ENCODE measurements at places on chromosomes 3 and 15. TPM values are rescaled to one million over a fixed set of nuclear protein-coding genes. Genes with fewer than 3 reads are reported as not detected.
A peak's percentile ranks its signal among the peaks of the same experiment; 100 is the strongest.

GRCh38 chr3:108833611-108834010, 11.0 kb downstream of the TRAT1 start:
- no peak overlapping the region for H3K4me3 ChIP-seq
- H3K27me3 ChIP-seq: no peaks in the 10 kb centered on the region

DNA sequence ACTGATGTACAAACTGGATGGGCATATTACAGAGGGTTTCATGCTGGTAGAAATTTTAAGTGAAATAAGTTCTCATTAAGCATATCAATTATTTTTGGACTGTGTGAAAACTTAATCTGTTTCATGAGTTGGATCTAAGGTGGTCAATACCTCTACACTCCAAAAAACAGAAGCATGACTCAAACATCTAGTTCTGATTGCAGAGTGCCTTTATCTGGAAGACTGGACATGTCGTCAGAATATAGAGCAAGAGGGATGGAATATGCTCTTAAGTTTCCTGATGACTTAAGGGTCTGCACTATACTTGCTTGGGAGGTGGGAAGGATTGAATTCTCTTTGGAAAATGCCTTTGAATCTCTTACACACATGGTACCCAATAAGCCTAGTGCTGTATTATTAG, 138.3 kb downstream of the LPP start:
- H3K27me3 ChIP-seq: no peaks in the 10 kb centered on the region
- H3K4me1 ChIP-seq: no peaks in the 10 kb centered on the region
- no peak overlapping the region for H3K4me3 ChIP-seq
- no peaks in the 10 kb centered on the region for H3K36me3 ChIP-seq
- H3K27ac ChIP-seq: no peak overlapping the region
- no peak for DNase-seq

DNA sequence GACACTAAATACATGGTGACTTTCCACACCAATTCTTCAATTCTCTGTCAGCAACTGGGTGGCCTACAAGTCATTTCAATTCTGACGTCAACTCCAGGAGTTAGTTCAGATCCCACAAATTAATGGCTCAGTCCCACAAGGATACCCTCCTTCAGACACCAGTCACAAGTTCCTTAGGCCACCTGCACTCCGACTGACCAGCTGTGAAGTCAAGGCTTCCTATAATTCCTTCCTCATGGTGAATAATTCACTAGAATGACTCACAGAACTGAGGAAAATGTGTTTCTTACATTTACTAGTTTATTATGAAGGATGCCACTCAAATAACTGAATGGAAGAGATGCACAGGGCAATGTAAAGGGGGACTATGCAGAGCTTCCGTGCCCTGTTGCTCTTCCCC, 6.3 kb upstream of the PIAS1 start:
- H3K27me3 ChIP-seq: no peaks in the 10 kb centered on the region
- no peak overlapping the region for H3K27ac ChIP-seq
- DNase-seq: no peak
- H3K4me1 ChIP-seq: no peaks in the 10 kb centered on the region

DNA sequence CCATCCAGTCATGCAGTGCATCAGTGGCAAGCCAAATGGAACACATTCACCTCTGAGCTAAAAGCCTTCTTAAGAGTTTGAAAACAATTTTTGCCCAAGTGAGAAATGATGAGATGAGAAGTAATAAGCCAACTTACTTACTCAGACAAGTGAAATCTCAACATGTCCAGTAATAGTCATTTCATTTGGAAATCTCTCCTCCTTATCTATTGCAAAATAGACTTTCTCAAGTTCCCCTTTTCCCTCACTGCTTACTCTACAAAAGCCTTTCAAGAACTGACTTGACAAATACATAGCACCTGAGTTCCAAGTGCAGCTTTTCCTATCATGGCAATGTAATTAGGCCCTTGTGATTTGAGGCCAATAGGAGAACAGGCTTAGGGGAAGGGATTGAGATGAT, 282.3 kb downstream of the SLC9A9 start:
- H3K4me3 ChIP-seq: no peak overlapping the region
- DNase-seq: no peak
- no peak overlapping the region for H3K27ac ChIP-seq
- H3K36me3 ChIP-seq: no peaks in the 10 kb centered on the region

- H3K27me3 ChIP-seq: no peaks in the 10 kb centered on the region
- no peaks in the 10 kb centered on the region for H3K36me3 ChIP-seq
- no peak overlapping the region for H3K27ac ChIP-seq
- no peak overlapping the region for H3K4me3 ChIP-seq
These were observed 713.3 kb upstream of the GBE1 start for GRCh38 chr3:82474711-82475110.

DNA sequence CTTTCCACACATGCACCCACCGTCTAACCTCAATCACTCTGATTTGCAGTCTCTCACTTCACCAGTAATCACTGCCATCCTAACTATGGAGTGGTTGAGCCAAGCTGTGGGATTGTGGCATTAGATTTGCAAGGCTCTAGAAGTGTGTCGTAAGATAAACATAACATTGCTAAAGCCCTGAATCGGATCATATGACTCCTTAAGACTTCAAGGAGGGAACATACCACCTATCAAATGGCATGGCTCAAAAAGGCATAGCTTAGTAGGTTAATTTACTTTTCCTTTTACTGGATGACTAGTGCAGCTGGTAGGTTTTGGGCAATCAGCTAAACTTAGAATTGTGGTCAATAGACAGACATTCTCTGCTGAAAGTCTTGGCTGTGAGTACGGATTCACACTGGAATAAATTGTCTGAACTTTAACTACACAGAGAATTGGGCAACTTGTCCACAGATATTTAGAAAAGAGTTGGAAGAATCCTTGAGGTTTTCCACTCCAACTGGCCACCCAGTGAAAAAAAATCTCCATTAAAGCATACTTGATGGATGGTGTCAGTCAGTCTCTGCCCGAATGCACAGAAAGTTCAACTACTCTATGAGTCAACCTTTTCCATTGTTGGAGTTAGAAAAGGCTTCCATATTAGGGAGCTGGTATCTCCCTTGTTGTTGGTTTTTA, 476.7 kb upstream of the CBLB start:
- no peak for DNase-seq
- peaks cover 11% of the 10 kb centered on the region for H3K4me1 ChIP-seq
- no peaks in the 10 kb centered on the region for H3K27me3 ChIP-seq
- no peak overlapping the region for H3K4me3 ChIP-seq
- no peaks in the 10 kb centered on the region for H3K36me3 ChIP-seq

GRCh38 chr3:112579697-112580096, 17.9 kb downstream of the SLC35A5 start:
- no peaks in the 10 kb centered on the region for H3K4me1 ChIP-seq
- no peak for DNase-seq
- H3K4me3 ChIP-seq: no peak overlapping the region
- no peaks in the 10 kb centered on the region for H3K27me3 ChIP-seq
- peaks cover 17% of the 10 kb centered on the region for H3K36me3 ChIP-seq

DNA sequence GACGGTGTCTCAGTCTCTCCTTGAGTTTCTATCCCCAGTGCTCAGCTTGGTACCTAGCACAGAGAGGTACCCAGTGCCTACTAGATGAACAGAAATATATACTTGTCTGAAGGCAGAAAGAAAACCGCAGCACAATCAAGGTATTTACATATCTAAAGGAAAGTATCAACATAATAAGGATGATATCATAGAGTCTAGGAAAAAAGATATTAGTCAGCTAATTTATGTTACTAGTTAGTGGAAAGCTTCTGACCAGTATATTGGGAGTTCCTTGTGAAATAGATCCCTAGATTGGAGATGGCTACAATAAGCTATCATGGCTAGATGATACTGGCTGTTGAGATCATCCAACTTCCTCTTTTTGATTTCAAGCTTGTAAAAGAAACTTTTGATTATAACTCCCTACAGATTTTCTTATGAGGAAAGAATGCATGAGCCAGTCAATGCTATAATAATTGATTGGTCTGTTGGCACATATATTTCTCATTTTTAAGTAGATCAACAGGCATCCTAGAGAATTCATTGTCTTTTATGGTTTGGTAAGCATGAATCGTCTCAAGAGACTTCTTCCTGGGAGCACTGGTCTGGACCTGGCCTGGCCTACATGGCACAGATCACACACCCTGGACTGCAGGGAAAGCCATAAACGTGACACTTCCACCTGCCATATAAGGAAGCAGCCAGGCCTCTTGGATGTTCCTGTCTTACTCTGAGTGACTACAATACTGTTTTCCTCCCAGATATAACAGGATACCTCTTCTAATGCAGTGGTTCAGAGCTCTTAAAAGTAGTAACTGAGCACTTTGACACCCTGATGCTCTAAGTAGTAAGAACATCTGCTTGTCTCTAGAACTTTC, 60.7 kb downstream of the IMPG2 start:
- no peak overlapping the region for H3K27ac ChIP-seq
- no peak for DNase-seq
- H3K27me3 ChIP-seq: no peaks in the 10 kb centered on the region

- H3K4me3 ChIP-seq: no peak overlapping the region
- no peaks in the 10 kb centered on the region for H3K4me1 ChIP-seq
- peaks cover 25% of the 10 kb centered on the region for H3K36me3 ChIP-seq
- H3K27me3 ChIP-seq: no peaks in the 10 kb centered on the region
- no peak for DNase-seq
- H3K27ac ChIP-seq: peak overlapping the region; percentile 41
These were observed 7.0 kb downstream of the TLR9 start for GRCh38 chr3:52218454-52218853.

GRCh38 chr3:190119461-190120268, 1.0 kb downstream of the P3H2 start:
- no peak for DNase-seq
- no peaks in the 10 kb centered on the region for H3K27me3 ChIP-seq
- H3K36me3 ChIP-seq: no peaks in the 10 kb centered on the region

DNA sequence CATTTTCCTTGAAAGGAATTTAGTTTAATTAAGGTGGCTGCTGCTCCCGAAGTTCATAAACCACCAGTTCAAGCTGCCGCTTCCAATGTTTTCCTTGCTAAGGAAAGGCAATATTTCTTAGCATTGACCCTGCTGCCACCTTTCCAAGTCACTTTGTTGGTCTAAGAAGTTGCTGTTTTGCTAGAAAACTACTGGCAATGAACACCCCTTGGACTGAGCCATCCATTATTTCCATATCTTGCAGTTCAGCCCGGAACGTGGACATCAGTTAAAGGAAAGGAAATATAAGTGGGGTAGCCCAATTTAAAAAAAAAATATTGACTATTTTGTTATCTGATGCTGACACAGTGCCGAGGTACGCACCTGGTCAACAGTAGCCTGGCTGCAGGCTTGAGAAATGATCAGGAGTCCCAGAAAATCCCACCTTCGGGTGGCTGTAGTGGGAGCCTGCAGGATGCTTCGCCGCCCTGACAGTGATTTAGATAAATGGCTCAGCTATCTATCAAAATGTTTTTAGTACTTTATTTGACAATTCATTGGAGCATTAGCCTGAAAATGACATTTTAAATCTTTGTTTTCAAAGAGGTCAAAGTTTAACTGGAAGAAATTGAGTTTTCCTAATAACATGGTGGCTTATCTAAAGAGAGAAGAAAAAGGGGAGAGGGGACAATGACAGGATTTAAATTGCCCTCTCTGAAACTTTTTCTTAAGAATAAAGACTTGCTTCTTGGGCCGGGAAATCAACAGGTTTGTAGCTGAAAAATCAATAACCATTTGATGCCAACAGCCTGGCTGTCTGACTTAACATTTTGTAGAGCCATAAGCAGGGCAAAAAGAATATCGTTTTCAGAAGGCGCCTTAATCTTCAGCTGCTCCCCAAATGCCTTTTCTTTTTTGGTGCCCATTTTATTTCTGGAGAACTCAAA, 1.6 kb downstream of the RARB start:
- H3K4me3 ChIP-seq: peak overlapping the region; percentile 71
- H3K36me3 ChIP-seq: no peaks in the 10 kb centered on the region
- no peaks in the 10 kb centered on the region for H3K27me3 ChIP-seq
- H3K4me1 ChIP-seq: peaks cover 29% of the 10 kb centered on the region
- DNase-seq: no peak
- H3K27ac ChIP-seq: peak overlapping the region; percentile 94

DNA sequence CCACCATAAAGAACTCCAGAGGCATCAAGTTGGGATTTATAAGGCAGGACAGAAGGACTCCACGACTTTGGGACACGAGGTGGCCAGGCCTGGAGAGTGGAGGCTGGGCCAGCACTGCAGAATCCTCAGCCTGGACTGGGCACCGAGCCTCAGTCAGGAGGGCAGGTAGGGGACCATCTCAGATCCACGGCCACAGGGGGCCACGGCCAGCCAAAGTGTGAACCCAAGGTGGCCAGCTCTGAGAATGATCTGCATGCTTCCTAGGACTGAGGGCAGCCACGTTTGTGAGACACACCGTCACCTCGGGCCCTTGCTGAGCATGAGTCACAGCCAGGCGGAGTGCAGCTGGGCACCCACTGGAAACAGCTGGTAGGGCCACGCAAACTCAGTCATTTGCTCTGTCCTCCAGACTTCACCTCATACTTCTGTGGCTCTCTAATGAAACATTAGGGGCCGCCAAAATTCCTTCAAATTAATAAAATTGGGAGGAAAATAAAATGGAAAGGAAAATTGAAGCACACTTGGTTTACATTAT, 65.8 kb downstream of the CTNNB1 start:
- H3K4me1 ChIP-seq: peaks cover 10% of the 10 kb centered on the region
- no peaks in the 10 kb centered on the region for H3K36me3 ChIP-seq
- H3K27me3 ChIP-seq: no peaks in the 10 kb centered on the region
- H3K27ac ChIP-seq: no peak overlapping the region

- H3K4me3 ChIP-seq: no peak overlapping the region
- DNase-seq: no peak
- H3K27me3 ChIP-seq: no peaks in the 10 kb centered on the region
- peak overlapping the region; percentile 82 for H3K27ac ChIP-seq
- no peaks in the 10 kb centered on the region for H3K4me1 ChIP-seq
- no peaks in the 10 kb centered on the region for H3K36me3 ChIP-seq
These were observed 87.9 kb downstream of the DNAJB8 start for GRCh38 chr3:128378631-128379347.

DNA sequence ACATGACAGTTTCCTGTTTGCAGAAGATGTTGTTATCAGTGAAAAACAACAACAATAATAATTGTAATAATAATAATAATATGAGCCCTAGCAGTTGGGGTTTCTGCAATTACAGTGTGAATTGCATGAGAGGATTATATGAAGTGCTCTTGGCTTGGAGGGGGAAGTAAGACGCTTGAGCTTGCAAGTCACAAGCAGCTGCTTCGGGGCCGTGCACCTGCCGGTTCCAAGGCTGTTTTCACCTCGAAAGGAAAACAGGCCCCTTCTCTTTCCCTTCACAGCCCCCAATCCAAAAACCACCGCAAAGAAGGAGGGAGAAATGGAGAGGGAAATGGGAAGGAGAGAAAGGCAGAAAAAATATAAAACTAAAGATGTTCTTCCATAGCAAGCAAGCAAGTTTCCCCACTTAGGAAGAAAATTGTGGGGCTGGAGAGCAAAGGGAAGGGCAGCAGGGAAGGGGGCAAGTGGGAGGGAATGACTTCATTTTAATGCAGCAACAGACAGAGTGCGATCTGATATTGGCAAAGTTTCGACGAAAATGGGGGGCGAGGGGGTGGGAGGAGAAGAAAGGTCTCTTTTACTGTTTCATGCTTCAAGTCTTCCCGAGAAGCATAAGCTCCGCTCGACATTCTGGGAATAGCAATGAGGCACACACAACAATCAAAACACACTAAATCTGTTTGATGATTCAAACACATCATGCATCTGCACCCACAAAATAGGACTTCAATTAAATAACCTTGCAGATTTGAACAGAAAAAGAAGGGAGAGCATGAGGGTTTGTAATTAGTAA, 284.2 kb upstream of the ATP11B start:
- no peaks in the 10 kb centered on the region for H3K27me3 ChIP-seq
- H3K36me3 ChIP-seq: no peaks in the 10 kb centered on the region
- no peak overlapping the region for H3K4me3 ChIP-seq
- no peak for DNase-seq
- no peaks in the 10 kb centered on the region for H3K4me1 ChIP-seq
- H3K27ac ChIP-seq: no peak overlapping the region

The PRICKLE2 gene
- total RNA-seq: 22.2 TPM

The RETNLB gene
- not detected for total RNA-seq

The DPPA2 gene
- not detected for total RNA-seq

The GOLGA6D gene
- total RNA-seq: not detected

The CLRN1 gene
- total RNA-seq: not detected

The CHRM5 gene
- total RNA-seq: not detected
